ENCODE measurements at places on chromosomes 1 and 21.

DNA sequence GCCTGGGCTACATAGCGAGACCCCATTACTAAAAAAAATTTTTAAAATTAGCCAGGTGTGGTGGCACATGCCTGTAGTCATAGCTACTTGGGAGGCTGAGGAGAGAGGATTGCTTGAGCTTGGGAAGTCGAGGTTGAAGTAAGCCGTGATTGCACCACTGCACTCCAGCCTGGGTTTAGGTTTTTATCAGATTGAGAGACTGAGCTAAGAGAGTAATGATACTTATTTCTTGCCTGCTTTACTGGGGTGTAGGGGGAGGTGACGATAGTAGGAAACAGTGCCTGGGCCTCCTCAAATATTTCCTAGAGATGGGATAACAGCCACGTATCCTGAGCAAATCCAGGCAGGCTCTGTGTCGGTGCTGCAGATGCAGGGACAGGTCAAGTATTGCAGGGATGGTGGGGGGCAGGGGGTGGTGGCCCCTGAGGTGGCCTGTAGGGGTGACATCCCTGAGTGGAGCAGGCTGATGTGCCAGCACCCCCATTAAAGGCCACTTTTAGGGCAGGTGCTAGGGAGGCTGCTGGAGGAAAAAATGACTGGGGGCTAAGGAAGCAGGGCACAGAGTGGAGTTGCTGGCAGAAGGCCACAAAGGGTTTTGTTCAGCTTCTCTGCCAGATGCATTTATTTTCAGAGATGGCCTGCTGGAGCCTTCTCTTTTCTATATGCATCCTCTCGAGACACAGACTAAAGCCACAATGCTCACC, 130.5 kb downstream of the RHOU start:
- no peak for DNase-seq

DNA sequence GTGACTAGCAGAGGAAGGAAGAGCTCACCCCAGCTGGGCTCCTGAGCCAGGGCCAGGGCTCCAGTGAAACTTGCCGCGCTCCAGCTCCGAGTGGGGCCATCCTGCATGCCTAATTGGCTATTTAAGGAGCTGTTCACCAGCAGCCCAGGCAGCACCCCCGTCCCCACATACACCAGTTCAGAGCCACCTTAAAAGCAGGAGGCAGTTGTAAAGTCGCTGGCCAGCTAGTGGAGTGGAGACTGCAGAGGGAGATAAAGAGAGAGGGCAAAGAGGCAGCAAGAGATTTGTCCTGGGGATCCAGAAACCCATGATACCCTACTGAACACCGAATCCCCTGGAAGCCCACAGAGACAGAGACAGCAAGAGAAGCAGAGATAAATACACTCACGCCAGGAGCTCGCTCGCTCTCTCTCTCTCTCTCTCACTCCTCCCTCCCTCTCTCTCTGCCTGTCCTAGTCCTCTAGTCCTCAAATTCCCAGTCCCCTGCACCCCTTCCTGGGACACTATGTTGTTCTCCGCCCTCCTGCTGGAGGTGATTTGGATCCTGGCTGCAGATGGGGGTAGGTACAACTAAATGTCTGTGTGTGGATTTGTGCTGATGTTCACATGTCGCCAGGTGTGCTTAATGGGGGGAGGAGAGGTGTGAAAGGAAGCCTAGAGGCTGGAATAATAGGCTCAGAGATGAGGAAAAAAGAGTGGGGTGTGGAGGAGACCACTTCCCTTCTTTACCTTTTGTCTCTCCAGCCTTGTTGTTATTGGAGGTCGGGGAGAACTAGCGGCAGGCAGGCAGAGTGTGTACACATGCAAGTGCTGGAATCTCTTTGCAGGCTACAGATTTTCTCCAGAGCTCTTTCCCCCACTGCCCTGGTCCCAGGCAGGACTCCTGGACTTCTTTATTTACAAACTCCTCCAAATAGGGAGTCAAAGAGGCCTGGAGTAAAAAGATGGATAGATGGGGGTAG, at the start of gene CA14:
Gene CA14 (plus strand): TSS at position 151 of the 962 bp plus-strand sequence. CDS start 355 bp downstream, at position 506.
- DNase-seq = no peak

- DNase-seq = no peak
Observed at GRCh38 chr1:47842228-47842919, 154.8 kb downstream of the TRABD2B start.

GRCh38 chr1:56535939-56536338, 43.4 kb downstream of the PLPP3 start:
- no peak for DNase-seq

DNA sequence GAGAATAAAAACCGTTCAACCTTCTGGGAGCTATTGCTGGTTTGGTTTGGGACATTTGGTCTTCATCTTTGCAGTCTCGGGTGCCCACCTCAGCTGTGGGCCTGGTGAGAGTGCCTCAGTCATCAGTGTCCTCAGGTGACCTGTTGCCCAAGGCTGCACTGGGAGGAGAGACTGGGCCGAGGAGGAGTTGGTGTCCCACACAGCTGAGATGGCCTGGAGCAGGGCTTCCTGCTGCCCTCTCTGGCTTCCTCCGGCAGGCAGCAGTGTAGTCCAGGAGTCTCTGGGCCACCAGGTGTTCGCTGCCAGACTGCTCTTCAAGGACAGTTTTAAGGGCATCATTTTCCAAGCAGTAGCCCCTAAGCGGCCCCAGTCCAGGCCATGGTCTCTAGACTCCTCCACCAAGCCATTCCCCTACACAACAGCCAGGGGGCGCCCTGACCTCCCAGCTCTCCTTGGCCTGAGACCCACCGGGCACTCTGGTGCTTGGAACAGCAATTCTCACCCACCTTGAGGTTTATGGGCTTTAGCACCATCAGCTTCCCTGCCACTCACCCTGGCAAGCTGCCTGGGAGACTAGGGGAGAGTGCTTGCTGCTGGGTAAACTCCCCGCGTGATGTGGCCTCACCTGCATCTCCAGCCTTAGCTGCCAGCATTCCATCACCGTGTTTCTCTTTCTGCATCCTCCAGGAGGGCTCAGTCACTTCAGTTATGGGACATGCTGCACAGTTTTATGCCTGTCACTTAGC, 9.1 kb upstream of the SYTL1 start:
- peak; percentile 32 for DNase-seq

Measured in central memory CD8-positive, alpha-beta T cell (primary cell).